ENCODE measurements at places on chromosomes 6 and 20.

GRCh38 chr6:167496707-167497106 lies 171.8 kb downstream of the TTLL2 start:
- DNase-seq, result no peak

DNA sequence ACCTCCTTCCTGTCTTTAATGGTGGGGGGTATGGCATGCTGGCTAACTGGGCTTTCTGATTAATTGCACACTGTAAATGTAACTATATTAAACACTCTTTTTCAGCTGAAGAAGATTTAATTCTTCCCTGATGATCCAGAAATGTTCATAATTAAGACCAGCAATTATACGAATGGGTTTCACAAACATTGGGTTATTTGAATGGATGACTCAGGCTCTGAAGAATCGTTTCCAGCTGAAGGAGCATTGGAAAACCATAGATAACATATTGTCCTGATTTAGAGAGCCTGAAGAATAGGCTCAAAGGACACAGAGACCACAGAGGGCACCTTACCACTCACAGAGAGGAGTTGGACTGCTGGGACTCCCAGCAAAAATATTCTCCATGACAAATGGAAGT lies 130.7 kb upstream of the SSTR4 start:
- no peak for DNase-seq

- peak; percentile 35 for DNase-seq
Measured at GRCh38 chr20:48983423-48984400, 62.2 kb downstream of the ARFGEF2 start.

- peak; percentile 62 for DNase-seq
Measured at GRCh38 chr6:93416571-93417420, 2.6 kb downstream of the EPHA7 start.

DNA sequence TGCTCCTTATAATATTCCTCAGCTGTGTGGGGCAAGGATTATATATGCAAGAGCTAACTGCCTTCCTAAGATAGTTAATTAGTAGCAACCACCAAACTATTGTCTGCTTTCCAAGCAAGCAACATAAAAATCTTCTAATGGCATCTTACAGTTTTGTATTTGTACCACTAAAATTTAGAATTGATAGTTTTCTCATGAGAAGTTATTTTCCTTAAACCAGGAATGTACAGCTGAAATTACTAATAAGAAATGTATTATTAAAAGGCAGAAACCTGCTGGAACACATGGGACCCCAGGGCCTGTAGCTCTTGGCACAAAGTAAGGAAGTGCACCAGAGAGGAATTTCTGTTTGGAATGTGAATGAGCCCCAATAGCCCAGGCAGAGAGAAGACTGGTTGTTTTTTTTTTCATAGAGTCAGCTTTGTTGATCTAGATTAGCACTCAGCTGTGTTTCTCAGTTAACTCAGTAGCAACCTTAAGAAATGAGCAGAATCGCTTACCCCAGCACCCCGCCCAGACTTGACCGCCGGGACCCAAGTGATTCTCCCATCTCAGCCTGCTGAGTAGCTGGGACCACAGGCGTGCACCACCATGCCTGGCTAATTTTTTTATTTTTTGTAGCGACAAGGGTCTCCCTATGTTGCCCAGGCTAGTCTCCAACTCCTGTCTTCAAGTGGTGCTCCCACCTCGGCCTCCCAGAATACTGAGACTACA lies 2.6 kb downstream of the MGME1 start:
- DNase-seq, result no peak

DNA sequence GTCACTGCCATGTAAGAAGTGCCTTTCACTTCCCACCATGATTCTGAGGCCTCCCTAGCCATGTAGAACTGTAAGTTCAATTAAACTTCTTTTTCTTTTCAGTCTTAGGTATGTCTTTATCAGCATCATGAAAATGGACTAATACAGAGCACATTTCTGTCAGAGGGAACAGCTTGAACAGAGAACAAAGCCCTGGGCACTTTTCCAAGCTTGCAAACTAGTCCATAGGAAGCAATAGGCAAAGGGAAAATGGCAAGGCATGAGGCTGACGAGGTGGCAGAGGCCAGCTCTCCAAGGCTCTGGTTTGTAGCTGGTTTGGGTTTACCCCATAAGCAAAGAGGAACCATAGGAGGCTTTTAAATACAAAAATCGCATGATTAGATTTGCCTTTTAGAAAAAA lies 185.1 kb upstream of the HDDC2 start:
- DNase-seq, result no peak

DNA sequence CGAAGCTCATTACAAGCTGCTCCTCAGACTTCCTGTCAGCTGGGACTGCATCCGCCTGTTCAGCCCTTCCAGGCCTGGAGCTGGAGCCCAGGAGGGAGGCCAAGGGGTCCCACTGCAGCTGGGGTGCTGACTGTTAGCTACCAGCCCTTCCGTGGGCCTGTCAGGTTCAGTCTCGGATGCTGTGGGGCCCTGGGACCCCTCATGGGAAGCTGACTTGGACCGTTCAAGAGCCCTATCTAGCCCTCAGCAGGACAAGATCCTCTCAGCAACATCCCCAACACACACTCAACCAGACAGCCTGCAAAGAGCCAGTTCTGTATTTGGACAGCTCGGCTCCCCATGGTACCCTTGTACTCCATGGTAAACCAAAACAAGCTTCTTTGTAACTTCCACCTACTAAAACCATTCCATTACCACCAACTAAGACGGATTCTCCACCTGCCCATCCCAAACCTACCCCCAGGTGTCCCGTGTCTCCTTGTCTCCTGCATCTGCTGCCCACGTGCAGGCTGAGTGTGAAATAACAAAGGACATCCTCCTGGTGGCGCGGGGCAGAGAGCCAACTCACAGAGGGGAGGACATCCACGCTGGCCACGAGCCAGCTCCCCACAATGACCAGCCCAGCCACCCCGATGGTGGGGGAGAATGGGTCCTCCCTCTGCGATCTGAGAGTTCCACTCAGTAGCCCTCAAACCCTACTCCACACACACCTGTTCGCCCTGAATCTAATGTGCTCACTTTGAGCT lies 111.2 kb downstream of the TAF4 start:
- DNase-seq, result peak; percentile 28

GRCh38 chr6:48714699-48715098 lies 603.7 kb upstream of the PTCHD4 start:
- no peak for DNase-seq

Measured in left ventricle myocardium superior (tissue), 1 donor.